ENCODE measurements at places on chromosomes 5 and 9. TPM values are rescaled to one million over a fixed set of nuclear protein-coding genes. Genes with fewer than 3 reads are reported as not detected.

Gene GTF2H2
- 14.1 TPM for total RNA-seq

Gene LAMC3
- 0.66 TPM for total RNA-seq

DNA sequence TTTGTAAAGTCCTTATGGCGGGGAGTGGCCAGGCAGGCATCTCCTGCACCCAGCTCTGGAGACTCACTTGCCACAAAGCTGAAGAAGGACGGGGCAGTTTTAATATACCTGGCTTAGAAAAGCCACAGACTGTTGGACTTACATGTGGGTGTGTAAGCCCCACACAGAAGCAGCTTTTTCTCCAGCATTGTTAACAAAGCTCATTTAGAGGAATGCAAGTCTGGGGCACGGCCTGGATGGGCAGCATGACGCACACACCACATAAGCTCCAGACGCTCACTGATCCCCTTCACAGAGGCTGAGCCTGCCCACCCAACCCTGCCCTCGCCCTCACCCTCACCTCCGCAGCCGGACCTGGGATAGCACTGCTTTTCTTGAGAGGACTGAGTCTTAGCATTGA, 58.0 kb upstream of the PDE8B start:
- DNase-seq = no peak

Gene MAMDC2
- 9.0 TPM for total RNA-seq

Gene PCDHB11
- 0.77 TPM for total RNA-seq

- DNase-seq = no peak
These were observed 9.9 kb downstream of the SEPTIN8 start for GRCh38 chr5:132767150-132767549.

DNA sequence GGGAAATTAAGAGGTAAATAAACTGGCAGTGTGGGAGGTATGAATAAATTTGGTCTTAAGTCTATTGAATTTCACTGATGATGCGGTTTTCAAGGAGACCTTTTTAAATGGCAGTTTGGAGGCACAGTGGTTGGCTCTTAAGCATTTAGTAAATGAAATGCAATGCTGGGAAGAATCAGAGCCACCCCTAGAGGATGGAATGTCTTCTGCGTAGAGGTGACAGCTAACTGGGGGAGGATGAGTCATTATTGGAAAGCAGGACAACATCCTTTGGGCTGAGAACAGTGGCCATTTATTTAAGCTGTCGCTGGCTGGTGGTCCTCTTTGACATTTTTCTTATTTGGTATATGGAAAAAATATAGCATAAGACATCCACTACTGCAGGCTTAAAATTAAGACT, 163.2 kb downstream of the SH3GL2 start:
- DNase-seq = no peak

Gene LCN10
- total RNA-seq = 9.6 TPM

GRCh38 chr5:40490464-40491111, 189.1 kb upstream of the PTGER4 start:
- DNase-seq = no peak

Gene PCDHA1
- not detected for total RNA-seq

All from left ventricle myocardium inferior (tissue), 1 donor.